ENCODE measurements at places on chromosomes 13 and 19.

GRCh38 chr19:6654347-6655310 is 15.3 kb downstream of the TNFSF14 start:
- no peak for DNase-seq

GRCh38 chr19:5253406-5254110 is 87.1 kb downstream of the PTPRS start:
- no peak for DNase-seq

GRCh38 chr13:66803013-66803807 is 426.9 kb downstream of the PCDH9 start:
- no peak for DNase-seq

GRCh38 chr19:42276821-42277220 is 7.8 kb downstream of the CIC start:
- no peak for DNase-seq

DNA sequence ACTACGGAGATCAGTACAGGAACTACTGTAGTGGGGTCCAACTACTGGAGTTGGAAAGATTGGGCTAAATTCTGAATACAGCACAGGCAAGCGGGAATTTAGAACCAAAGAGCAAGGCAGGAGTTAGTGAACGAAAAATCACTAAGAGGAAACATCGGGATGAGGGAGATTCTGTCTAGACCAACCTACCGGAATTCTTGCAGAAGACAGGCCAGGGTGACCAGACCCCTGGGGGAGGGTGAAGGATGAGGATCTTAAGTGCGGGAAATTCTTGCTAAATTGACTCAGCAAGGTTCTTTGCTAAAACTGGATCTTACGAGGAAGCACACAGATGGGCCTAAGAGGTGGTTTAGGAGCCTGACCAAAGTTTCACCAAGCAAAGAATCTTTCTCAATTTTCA is 13.2 kb upstream of the PSPC1 start:
- DNase-seq, result no peak

GRCh38 chr13:80249516-80250212 is 91.3 kb downstream of the SPRY2 start:
- DNase-seq, result no peak

- DNase-seq, result no peak
Measured at GRCh38 chr19:19745496-19746285, 12.8 kb upstream of the ZNF14 start.

DNA sequence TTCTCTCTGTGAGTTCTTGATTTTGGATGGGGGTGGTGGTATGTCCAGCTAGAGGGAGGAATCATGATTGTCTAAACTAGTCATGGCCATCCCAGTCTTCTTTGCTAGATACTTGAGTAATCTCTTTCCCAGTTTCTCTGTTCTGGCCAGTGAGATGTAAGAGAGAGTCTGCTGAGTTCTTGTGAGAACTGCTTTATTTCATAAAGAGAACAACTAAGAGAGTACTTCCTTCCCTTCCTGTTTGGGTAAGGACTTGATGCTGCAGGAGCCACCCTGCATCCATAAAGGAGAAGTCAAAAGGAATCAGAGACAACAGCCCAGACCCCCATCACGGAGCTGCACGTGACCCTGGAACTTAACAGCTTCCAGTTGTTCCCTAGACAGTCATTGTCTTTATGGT is 3.0 kb upstream of the RASL11A start:
- DNase-seq, result no peak

DNA sequence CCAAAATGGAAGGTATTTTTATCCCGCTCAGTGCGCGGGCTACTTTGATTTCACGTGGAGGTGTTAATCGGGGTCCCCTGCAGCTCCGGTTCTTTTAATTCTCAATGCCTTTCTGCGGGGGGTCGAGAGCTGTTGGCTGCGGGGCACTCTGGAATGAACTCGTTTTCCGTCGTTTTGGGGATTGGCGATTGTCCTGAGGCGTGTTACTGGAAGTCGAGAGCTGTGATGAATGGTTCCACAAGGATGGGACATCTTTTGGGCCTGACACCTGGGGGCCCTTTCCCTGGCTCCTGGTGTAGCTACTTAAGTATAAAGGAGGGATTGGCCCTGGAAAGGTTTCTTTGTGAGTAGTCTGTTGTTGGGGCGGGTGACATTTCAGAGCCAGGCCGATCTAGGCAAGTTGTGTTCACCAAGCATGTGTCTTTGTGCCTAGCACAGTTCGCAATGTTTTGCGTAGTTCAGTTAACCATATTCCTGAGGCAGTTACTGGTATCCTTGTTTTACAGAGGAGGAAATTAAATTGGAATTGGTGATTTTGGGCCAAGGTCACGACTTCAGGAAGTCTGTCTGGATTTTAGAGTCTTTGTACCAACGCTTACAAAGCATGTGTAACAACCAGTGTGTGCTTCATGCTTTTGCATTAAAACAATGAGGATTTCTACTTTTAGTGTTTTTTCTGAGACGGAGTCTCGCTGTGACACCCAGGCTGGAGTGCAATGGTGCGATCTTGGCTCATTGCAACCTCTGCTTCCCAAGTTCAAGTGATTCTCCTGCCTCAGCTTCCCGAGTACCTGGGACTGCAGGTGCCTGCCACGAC is 846 bp downstream of the RPL13A start:
- DNase-seq, result no peak

GRCh38 chr19:8459520-8460270 is 14.9 kb downstream of the HNRNPM start:
- DNase-seq, result no peak

DNA sequence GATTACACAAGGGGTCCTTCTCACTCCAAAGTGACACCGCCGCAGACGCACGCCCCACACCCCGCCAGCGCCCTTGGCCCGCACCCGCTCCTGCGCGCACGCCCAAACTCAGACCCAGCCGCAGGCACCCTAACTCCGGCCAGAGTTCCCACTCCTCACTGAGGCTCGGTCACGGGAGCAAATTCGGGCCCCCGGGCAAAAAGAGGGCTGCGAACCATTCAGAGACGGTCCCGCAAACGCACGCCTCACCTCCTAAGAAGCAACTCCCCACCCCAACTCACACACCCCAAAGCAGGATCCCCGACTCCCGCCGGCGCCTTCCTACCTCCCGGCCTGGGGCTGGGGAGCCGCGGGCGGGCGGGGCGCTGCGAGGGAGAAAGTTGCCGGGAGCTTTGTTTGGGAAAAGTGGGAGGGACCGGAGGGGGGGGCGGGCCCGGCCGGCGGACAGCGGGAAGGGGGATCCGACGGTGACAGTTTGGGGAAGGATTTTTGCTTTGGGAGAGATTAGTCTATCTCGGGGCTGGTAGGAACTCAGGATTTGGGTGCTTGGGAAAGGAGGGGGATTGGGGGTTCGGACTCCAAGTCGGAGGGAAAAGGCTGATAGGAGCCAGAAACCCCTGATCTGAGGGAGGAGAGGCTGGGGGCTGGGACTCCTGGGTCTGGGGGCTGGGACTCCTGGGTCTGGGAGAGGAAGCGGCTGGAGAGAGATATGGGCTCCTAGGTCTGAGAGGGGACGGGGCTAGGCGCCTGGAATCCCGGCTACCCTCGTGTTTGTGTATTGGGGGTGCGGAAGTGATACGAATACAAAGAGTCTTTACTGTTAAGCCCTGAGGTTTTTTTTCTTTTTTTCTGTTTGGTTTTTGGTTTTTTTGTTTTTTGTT is at the start of gene TEAD2:
Gene TEAD2, minus strand, starts transcription at position 369 of the 881 bp plus-strand sequence. CDS start 2,341 bp downstream, outside the sequence.
- no peak for DNase-seq

DNA sequence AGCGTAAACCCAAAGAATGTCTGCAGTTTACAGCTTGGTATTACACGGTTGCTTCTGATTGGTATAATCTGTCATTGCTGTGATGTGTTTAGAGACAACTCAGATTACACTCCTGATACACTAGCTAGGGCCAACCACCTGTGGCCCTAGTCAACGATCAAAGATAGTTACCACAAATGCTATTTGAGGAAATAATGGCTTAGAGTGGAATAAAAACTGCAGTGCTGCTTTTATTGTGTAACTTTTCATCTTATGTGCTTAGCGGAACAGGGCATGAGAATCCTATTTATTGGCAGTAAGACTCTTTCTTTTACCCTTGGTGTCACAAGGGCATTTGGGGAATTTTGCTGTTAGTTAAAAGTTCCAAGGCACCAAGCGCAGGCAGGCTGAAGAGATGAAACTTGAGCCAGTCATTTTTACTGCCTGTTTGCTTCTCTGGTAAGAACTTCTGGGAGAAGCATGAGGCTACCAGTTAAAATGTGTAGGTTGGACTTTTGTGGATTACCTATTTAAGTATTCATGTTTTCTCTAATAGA is 363.3 kb downstream of the KCNRG start:
- no peak for DNase-seq

- no peak for DNase-seq
Measured at GRCh38 chr13:30142486-30143211, 164.7 kb downstream of the KATNAL1 start.

- no peak for DNase-seq
Measured at GRCh38 chr19:16605553-16605994, 22.4 kb downstream of the MED26 start.

GRCh38 chr19:44600466-44600865 is 12.9 kb upstream of the IGSF23 start:
- DNase-seq, result no peak

GRCh38 chr19:43553656-43554055 is 20.7 kb downstream of the ZNF575 start:
- DNase-seq, result no peak

GRCh38 chr13:84640691-84641090 is 758.4 kb upstream of the SLITRK1 start:
- no peak for DNase-seq

GRCh38 chr19:32396046-32396652 is 9.4 kb upstream of the DPY19L3 start:
- DNase-seq, result no peak

- DNase-seq, result no peak
Measured at GRCh38 chr19:38049105-38049649, 142.2 kb downstream of the SIPA1L3 start.

DNA sequence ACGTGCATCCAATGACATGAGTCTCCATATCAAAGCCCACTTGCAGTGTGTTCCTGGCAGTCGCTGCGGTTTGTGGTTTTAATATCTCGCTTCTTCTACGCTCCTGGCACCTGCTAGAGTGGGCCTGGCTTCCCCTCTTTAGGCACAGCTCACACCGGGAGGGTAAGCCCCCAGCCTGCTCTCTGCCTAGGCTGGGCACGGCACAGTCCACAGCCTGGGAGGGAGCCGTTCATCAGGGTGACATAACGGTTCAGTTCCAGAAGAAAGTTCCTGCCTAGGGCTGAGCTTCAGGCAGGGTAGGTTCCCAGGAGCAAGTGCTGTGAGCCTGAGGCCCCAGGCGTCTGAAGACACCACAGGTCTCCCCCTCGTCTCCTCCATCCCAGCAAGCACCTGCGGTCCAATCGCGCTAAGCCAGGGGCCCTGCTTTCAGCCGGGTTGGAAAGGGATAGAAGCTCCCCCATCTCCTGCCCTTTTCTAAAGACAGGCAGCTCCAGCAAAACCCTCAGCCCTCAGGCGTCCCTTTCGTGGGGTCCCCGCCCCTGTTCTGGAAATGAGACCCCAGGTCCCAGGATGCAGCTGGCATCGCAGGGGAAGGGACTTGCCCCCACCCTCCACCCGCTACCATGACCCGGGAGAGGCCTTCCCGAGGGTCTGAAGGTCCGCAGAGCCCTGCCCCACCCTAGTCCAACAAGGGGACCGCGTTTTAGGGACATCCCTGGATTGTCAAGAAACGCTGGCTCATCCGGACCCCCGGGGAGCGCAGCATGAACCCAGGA is 121.6 kb upstream of the ZNF507 start:
- DNase-seq, result no peak

DNA sequence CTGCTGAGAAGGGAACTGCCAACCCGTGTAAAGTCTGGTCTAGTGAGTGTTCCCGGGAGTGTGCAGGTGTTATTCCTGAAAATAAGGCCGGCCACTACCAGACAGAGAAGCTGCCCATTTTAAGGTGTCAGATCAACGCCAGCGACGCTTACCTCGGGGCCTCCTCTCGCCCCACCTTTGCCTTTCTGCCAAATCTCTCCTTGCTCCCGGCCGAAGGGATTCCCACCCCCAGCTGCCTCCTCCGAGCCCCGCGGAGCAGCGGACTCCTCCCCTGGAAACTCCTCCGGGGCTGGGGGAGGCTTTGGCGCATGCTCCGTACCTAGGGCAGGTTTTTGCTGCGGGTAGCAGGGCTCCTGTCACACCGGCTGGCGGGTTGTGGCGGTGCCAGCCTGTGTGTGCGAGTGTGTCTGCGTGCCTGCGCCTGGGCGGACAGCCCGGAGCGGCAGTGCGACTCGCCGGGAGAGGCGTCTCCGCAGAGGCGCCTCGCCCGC is at the start of gene HS6ST3:
Gene HS6ST3, plus strand, starts transcription at position 359 of the 491 bp plus-strand sequence.
- DNase-seq, result peak; percentile 65

DNA sequence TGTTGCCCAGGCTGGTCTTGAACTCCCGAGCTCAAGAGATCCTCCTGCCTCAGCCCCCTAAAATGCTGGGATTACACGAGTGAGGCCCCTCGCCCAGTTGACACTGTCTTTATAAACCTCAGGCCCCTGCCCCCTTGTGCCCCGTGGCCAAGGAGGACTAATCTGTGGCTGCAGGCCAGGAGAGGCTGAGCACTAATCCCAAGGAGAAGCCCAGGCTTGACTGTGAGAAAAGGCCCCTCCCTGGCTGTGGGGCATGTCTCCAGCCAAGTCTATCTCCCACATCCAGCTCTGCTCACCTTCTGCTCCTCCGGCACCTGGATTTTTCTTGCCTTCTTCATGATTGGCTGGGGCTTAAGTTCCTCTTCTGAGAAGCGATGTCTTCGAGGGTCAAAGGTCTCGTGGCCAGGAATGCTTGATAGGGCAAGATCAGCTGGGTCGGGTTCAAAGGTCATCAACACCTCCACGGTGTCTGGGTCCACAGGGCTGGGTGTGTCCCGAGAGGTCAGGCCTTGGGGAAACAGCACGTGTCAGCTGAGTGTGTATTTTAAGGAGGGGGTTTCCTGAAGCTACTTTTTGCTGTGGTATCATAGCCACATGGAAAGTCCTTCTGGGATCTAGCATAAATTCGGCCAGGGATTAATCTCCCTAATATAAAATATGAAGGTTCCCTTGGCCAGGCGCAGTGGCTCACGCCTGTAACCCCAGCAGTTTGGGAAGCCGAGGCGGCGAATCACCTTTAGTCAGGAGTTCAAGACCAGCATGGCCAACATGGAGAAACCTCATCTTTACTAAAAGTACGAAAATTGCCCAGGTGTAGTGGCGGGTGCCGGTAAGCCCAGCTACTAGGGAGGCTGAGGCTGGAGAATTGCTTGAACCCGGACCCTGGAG is 3.8 kb downstream of the DBP start:
- DNase-seq, result no peak

DNA sequence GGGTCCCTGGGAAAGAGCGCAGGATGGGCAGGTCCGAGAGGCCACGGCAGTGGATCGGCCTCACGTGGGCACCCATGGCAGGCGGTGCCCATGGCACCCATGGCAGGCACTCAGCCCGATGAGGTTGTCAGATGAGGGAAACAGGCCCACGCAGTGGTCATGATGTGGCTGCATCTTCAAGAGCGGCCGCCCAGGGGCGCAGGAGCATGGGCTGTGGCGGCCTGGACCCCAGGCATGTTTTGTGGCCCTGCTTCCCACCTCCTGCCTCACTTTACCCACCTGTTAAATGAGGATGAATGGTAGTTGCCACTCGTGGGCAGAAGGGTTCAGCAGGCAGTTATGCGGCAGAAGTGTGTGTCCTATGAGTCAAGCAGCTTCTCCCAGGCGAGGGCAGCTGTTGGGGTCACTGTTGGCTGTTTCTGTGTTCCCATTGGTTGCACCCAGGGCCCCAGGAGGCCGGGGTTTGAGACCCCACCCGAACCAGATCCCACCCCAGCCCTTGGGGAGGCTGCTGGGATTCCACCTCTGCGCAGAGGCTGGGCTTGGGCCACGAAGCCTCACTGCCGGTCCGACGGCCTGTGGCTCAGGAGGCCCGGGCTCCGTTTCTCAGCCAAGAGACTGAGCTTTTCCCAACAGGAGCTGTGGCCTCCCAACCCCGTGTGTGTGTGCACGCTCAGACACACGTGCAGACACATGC is 30.0 kb downstream of the CSNK1G2 start:
- DNase-seq, result no peak
